Epithelial cell of proximal tubule (primary cell): ENCODE measurements at places on chromosomes 3 and 15. TPM values are rescaled to one million over a fixed set of nuclear protein-coding genes. Genes with fewer than 3 reads are reported as not detected.

- no peak for DNase-seq
Observed at GRCh38 chr3:159091936-159092335, 290.1 kb downstream of the MFSD1 start.

- no peak for DNase-seq
Observed at GRCh38 chr15:78090422-78091063, 1.8 kb upstream of the SH2D7 start.

Gene CCR9
- 0.17 TPM in 1 of 2 replicates, not detected in the other for total RNA-seq

DNA sequence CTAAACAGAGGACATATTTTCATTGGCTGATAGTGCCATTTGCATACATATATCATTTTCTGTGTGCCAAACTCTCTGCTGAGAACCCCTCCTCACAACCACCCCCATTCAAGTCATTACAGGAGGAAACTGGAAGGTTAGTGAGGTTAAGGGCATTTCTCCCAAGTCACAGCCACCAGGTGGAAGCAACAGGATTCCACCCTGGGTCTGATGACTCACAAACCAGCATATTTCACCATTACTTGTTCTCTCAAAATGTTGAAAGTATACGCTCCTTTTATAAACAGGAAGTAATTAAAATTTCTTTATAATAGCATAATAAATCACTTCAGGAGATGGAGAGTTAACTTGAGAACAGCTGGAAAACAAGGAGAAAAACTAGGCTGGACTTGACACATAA is 398.6 kb upstream of the WNT5A start:
- DNase-seq = peak; percentile 13

Gene PRR20G
- not detected in 2 replicates for total RNA-seq
